ENCODE measurements at places on chromosomes 12 and 14.

- no peak for DNase-seq
These were observed 150.2 kb upstream of the PLEKHG7 start for GRCh38 chr12:92552412-92553108.

- no peak for DNase-seq
These were observed 117.8 kb downstream of the TTC7B start for GRCh38 chr14:90698379-90698869.

GRCh38 chr12:31005944-31006361, 67.7 kb upstream of the DDX11 start:
- DNase-seq, result no peak

- no peak for DNase-seq
These were observed 83.2 kb upstream of the HMGA2 start for GRCh38 chr12:65740873-65741600.

DNA sequence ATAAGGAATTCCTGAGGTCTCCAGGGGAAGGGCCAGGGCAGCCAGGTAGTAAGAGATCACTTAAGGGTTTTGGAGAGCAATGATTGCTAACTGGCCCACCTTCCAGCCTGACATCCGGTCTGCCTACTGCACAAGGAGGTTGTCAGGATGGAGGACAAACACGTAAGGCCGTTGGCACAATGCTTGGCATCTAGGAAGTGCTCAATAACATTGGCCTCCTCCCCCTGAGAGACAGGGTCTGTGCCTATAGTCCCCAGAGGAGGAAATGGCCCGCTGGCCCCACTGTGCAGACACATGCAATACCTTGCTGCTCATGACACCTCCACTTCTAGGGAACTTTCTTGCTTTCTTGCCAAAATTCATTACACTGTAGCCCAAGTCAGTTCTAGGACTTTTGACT, 73.2 kb downstream of the NTF3 start:
- DNase-seq, result no peak

DNA sequence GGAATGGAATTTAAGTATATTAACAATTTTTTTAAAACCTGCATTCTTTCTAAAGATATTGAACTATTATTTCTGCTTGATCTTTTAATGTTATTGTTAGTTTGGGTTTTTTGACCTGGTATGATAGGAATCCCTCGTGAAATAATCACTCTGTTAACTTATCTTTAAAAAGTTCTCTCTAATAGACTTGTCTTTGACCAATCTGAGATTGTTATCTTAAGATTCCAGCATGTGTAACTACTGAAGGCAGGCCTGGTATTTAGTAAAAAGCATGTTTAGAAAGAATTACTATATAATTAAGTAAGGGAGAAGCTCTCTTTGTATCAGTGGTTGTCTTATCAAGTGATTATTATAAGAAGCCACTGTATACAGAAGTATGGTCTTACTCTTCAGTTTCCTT, 4.8 kb downstream of the TMTC2 start:
- DNase-seq, result no peak

DNA sequence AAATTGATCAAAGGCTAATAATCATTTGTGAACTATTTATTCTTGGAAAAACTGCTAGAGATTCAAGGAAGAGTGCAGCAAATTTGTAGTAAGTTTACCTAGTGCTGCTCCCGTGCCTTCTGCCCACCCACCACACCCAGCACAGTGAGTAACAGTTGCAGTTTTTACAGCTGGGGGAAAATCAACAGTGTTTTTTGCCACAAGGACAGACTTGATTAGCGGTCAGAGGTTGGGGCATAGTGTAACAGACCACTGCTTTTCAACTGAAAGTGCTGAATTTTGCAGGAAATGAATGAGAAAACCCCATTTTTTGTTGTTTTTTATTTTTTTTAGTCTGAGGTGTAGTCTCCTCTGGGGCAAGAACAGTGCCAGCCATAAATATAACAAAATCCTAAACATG, 7.5 kb upstream of the KLRK1 start:
- DNase-seq, result no peak

- no peak for DNase-seq
These were observed 119.2 kb downstream of the TMTC2 start for GRCh38 chr12:82805812-82806497.

DNA sequence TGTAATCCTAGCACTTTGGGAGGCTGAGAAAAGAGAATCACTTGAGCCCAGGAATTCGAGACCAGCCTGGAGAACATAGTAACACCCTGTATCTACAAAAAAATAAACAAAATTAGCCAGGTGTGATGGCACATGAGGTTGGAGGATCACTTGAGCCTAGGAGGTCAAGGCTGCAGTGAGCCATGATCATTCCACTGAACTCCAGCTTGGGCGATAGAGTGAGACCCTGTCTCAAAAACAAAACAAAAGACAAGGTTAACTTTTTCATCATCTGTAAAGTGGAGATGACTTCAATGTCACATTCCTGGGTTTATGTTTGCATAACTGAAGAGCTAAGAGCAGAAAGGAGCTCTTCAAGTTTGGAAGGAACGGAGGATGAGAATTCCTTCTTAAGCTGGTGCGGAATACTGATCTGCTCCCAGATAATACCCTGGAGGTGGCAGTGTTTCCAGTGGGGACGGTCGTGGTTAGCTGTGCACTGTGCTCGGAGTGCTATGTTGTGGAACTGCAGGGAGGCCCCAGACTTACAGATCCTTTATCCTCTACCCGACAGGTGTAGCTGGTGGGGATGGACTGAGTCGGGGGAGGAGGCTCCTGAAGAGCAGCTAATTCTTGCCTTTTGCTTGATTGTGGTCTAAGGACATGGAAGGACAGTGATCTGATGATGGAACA, 22.5 kb upstream of the BICD1 start:
- no peak for DNase-seq

- DNase-seq, result no peak
These were observed 61.7 kb upstream of the VRK1 start for GRCh38 chr14:96735526-96735925.

DNA sequence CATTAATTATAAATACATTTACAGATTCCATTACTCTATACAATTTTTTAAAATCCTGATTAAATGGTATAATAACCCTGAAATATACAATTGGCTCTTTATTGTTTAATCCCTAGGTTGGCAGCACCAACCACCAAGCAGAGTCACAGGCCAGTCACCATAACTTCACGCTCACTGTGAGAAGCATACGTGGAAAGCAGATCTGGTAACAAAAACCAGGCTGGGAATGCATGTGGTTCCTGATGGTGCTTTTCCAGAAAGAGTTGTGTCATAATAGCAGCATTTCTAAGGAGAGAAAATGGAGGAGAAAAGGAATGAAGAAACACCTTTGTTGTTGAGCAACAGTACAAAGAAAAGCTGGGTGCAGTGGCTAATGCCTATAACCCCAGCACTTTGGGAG, 66.1 kb downstream of the SIX6 start:
- no peak for DNase-seq

Data from cortex of kidney (tissue), 1 donor.